Globus pallidus (tissue), 1 donor: ENCODE measurements at places on chromosomes 1 and 21.
A peak's percentile ranks its signal among the peaks of the same experiment; 100 is the strongest.

DNA sequence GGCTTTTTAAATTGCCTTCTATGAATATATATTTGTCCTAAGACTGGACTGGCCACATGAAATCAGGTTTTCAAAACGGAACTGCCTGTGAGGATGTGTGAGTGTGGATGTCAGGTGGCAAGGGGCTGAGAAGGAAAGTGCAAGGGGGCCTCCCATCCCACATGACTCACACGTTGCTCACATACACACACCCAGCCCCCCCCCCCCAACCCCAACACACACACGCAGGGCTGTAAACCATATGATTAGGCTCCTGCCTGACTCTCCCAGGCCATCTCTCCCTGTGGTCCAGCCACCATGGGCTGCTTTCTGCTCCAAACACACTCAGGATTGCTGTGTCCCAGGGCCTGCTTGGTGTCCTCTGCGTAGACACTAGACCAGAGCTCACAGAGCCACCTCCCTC lies 22.4 kb downstream of the DEGS1 start:
- DNase-seq = no peak

GRCh38 chr1:78651241-78651640 lies 1.6 kb downstream of the IFI44 start:
- no peak for DNase-seq

GRCh38 chr1:109985247-109986053 lies 885 bp downstream of the AHCYL1 start:
- no peak for DNase-seq

- no peak for DNase-seq
These were observed 119.9 kb downstream of the SYF2 start for GRCh38 chr1:25112400-25112799.

DNA sequence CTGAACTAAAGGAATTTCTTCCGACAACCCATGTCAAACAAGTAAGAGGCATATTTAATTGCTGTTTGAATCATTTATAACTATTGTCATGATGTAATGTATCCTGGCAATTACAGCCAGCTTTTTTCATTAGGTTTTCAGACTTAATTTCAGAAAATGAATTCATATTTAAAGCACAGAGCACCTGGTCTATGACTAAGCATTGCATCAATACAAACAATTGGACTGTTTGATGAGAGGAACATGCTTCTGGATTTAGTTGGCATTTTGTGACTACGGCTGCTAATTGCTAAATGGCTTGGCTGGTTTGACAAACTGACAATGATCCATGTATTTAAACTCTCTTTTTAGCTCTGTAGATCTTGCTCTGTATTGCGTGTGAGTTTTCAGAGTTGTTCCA lies 853.4 kb downstream of the NCAM2 start:
- DNase-seq = no peak

DNA sequence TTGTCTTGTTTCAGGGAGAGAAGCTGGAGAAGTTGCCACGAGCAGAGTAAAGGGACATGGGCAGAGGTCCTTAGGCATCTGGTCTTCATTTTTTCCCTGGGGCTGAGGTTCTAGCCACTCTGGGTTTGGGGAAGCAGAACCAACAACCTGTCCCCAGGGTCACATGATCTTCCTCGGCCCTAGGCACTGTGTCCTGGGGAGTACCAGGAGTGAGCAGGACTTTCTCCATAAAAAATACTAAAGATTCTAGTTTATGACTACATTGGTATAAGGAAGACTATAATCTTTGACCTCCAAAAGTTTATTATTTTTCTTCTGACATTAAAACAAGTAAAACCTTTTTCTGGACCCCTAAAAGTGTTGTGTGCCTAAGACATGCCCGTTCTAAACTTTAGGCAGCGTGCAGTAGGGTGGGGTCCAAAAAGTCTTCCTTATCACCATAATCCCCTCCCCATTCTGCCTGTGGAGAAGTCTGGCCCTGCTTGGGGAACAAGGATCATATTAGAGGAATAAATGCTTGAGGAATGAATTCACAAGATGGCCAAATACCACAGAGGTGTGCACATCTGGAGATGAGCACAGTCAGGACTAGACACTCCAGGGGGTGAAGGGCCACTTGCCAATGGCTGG lies 19.3 kb upstream of the IGSF3 start:
- no peak for DNase-seq

DNA sequence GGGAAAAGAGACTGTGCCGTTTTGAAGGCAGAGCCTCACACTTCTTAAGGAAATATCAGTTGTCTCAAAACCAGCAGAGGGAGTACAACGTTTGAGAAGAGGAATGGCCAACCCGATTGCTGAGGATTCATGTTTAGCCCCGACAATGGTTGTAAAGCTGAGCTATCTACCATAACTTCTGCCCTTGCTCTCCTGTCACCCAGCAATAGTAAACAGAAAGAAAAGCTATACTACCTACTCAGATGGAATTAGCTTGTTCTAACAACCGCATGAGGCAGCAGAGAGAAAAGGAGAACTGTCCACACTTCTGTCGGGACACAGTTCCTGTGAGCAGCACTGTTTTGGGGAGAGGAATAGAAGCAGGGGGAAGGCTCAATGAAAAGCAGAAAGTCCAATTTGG lies 91.2 kb downstream of the SLC45A1 start:
- DNase-seq = peak; percentile 62

DNA sequence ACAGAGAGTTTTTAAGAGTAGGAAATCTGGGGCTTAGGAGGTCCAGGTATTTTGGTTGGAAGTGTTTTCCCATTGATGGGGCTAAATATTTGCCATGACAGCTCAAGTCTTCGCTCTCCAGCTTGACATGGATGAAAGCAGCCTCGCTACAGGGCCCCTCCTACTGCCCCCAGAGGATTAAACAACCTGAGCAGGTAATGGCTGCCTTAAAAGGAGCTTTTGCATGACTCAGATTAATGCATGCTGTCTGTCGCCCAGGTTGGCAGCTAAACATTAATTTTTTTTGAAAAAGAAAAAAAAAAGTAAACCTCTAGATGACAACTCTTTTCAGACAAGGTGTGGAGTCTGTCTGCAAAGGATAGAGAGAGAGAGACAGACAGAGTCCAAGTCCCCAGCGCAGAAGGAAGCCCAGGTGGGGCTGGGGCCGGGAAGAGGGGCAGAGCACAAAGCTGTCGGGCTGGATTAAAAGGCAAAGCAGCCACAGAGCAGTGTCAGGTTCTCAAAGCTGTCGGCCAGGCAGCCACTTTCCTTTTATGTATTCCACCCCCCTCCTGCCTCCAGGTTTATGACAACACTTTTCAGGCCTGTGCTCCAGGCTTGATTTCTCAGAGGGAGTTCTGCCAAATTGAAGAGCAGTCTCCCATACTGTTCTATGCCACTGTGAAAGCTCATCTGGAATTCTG lies 127.9 kb downstream of the CLIC6 start:
- no peak for DNase-seq

- no peak for DNase-seq
These were observed 135.1 kb downstream of the ADAMTS1 start for GRCh38 chr21:26710155-26710554.

GRCh38 chr1:23848673-23849616 lies 19.1 kb downstream of the FUCA1 start:
- DNase-seq = no peak

DNA sequence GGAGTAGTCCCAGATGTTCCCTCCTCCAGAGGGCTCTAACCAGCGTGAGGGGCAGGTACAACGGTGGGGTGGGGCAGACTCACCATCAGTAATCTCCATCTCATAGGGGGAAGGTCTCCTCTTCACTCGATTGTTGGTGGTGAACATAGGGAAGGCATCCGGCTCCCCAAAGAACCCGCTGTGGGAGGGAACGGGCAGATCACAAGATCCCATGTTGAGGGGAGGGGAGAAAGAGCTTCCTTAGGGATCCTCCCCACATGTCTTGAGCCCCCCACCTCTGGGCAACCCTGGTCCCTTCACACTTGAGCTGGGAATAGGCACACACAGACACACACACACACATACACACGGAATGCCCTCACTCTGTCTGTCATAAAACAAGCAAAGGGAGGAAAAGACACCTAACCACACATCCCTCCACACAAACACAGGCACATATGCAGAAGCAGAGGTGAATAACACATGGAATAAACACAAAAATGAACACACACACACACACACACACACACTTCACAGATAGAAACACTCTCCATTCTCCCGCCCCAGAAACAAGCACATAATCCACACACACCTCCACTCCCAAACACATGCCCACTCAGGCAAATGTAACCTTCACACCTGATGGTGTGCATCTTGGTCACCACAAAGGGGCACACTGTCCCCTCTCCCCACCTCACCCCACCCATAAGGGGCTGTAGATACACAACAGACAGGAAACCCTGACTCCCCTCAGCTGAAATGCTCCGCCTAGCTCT lies 7.9 kb downstream of the TAL1 start:
- DNase-seq = no peak

- DNase-seq = no peak
These were observed 40.6 kb upstream of the TSPEAR start for GRCh38 chr21:44751799-44752636.
